ENCODE measurements at places on chromosomes 5 and 9.
A peak's percentile ranks its signal among the peaks of the same experiment; 100 is the strongest.

- no peak overlapping the region for H3K4me3 ChIP-seq
- no peaks in the 10 kb centered on the region for H3K27me3 ChIP-seq
- no peak overlapping the region for H3K27ac ChIP-seq
- DNase-seq: no peak
- no peaks in the 10 kb centered on the region for H3K36me3 ChIP-seq
Measured at GRCh38 chr5:56094579-56095361, 100.0 kb upstream of the IL6ST start.

GRCh38 chr9:77005216-77005615 lies 14.2 kb upstream of the FOXB2 start:
- H3K27me3 ChIP-seq: no peaks in the 10 kb centered on the region
- H3K4me3 ChIP-seq: no peak overlapping the region
- DNase-seq: no peak

- no peak overlapping the region for H3K4me3 ChIP-seq
- H3K27me3 ChIP-seq: no peaks in the 10 kb centered on the region
- DNase-seq: no peak
- no peaks in the 10 kb centered on the region for H3K36me3 ChIP-seq
- H3K4me1 ChIP-seq: no peaks in the 10 kb centered on the region
Measured at GRCh38 chr5:64207978-64208377, 42.3 kb downstream of the RNF180 start.

DNA sequence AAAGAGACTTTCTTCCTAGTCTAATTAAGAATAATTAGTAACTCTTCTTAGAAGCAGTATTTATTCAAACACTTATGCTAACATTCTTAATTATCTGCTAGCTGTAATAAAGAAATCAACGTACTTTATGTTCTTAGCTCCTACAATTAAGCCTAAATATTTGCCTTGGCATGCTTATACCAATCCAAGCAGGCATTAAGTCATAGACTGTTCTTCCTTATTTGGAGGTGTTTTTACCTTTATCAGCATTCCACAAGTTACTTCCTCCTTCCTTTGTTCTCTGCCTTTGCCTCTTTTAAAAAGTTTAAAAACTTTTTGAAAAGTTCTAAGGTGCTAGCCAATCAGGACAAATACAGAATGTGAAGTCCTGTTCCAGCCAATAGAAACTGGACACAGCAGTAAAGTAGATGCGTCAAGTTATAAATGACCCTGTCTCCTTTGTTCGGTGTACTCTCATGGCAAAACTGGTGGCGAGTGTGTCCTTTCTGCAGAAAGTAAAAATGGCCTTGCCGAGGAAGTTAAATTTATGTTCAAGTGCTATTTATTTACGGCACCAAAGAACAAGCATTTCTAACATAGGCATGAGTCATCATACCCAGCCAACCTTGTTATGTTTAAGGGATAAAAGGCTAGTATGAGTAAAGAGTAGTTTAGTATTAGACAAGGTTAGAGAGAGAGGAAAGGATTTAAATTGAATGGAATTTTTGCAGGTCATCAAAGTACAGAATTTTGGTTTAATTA lies 58.6 kb downstream of the GPBP1 start:
- DNase-seq: no peak
- peaks cover 11% of the 10 kb centered on the region for H3K36me3 ChIP-seq
- no peaks in the 10 kb centered on the region for H3K4me1 ChIP-seq
- no peak overlapping the region for H3K27ac ChIP-seq

DNA sequence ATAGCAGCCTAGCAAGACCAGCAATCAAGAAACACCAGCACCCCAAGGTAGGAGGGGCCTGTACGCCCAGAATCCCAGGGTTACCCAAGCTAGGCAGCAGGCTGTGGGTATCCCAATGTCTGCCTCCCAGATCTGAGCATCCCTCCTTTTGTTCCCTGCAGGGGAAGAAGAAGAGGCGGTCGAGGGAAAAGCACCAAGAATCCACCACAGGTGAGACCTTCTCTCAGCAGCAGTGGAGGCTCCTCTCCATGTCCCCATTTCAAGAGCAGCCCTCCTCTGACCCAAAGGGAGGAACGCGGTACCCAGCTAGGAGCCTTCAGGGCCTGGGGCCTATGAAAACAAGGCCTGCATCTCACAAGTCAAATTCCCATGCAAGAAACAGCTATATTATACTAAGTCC lies 28.9 kb downstream of the TCF7 start:
- H3K4me1 ChIP-seq: no peaks in the 10 kb centered on the region
- no peak overlapping the region for H3K27ac ChIP-seq
- no peak overlapping the region for H3K4me3 ChIP-seq
- no peaks in the 10 kb centered on the region for H3K27me3 ChIP-seq

GRCh38 chr9:121634329-121635261 lies 16.8 kb upstream of the DAB2IP start:
- H3K36me3 ChIP-seq: no peaks in the 10 kb centered on the region
- no peak for DNase-seq
- H3K4me3 ChIP-seq: no peak overlapping the region

- no peak overlapping the region for H3K4me3 ChIP-seq
- H3K4me1 ChIP-seq: no peaks in the 10 kb centered on the region
- DNase-seq: no peak
- 0 out of 2 replicates have a peak, but pooled peaks cover 3% of the 10 kb centered on the region for H3K36me3 ChIP-seq
- no peak overlapping the region for H3K27ac ChIP-seq
- no peaks in the 10 kb centered on the region for H3K27me3 ChIP-seq
Measured at GRCh38 chr5:17249029-17249634, 31.7 kb downstream of the BASP1 start.

- H3K36me3 ChIP-seq: no peaks in the 10 kb centered on the region
- DNase-seq: no peak
- H3K4me1 ChIP-seq: no peaks in the 10 kb centered on the region
- no peak overlapping the region for H3K4me3 ChIP-seq
Measured at GRCh38 chr5:158618256-158618655, 481.5 kb downstream of the EBF1 start.

DNA sequence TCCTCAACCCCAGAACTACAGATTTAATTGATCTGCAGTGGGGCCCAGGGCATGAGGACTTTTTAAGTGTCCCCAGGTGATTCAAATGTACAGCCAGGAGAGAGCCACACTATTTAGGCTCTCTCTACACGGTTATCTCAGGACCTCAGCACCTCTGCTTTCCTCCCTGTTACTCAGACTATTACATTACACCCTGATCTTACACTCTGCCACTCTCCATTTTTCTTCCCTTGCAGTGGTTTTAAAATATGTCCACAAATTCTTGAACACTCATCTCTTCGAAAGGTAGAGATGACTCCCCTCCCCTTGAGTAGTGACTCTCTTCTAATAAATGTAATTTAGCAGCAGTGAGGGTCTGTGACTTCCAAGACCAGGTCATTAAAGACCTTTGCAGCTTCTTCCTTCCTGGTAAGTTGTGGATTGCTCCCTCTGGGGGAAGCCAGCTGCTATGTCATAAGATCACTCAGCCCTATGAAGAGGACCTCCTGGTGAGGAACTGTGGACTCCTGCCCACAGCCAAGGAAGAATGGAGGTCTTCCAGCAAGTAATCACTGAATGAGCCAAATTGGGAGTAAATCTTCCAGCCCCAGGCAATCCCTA lies 87.5 kb upstream of the SSBP2 start:
- H3K4me3 ChIP-seq: no peak overlapping the region
- no peak overlapping the region for H3K27ac ChIP-seq
- no peaks in the 10 kb centered on the region for H3K36me3 ChIP-seq
- no peaks in the 10 kb centered on the region for H3K4me1 ChIP-seq
- H3K27me3 ChIP-seq: no peaks in the 10 kb centered on the region

GRCh38 chr9:10706788-10707187 lies 94.0 kb upstream of the PTPRD start:
- DNase-seq: no peak
- H3K36me3 ChIP-seq: no peaks in the 10 kb centered on the region
- H3K27ac ChIP-seq: no peak overlapping the region

DNA sequence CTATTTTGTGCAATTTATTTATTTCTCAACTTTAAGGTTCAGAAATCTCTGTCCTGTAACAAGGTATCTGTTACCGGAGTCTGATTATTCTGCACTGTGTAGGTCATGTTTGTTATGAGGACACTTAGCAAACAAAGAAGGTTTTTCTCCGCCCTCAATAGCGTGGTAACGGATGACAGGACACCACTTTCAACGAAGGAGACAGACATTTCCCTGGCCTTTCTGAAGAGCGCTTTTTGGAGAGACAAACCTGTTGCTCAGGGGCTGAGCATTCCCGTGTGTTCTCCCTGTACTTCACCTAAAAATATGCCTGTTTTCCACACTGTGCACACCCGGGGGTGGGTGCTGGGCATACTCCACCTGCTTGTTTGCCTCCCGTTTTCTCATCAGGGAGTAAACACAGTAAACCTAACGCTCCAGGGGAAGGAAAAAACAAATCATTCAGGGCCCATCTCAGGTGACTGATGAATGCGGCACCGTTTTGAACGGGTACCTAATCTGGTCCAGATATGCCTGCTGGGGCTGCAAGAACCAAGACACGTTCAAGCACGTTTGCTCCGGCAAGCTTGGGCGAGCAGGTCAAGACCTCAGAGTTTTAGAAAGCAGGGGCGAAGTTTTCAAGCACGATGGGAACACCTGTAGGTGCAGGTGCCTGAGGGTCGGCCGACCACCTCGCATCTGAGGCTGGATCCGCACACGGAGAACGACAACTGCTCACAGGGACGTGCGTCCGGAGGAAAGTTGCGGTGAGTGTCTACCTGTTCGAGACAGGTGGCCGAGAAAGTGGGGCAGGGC lies 859 bp downstream of the RETREG1 start:
- no peak overlapping the region for H3K27ac ChIP-seq
- DNase-seq: no peak
- no peaks in the 10 kb centered on the region for H3K36me3 ChIP-seq
- H3K4me3 ChIP-seq: peak overlapping the region; percentile 69
- H3K4me1 ChIP-seq: peaks cover 6% of the 10 kb centered on the region
- peaks cover 16% of the 10 kb centered on the region for H3K27me3 ChIP-seq

- peaks cover 40% of the 10 kb centered on the region for H3K36me3 ChIP-seq
- no peaks in the 10 kb centered on the region for H3K4me1 ChIP-seq
- no peak overlapping the region for H3K27ac ChIP-seq
- no peaks in the 10 kb centered on the region for H3K27me3 ChIP-seq
- DNase-seq: no peak
Measured at GRCh38 chr9:128577206-128577605, 24.8 kb downstream of the SPTAN1 start.

- no peaks in the 10 kb centered on the region for H3K27me3 ChIP-seq
- H3K36me3 ChIP-seq: no peaks in the 10 kb centered on the region
- H3K27ac ChIP-seq: no peak overlapping the region
- no peak for DNase-seq
Measured at GRCh38 chr5:132138260-132138659, 64.7 kb downstream of the CSF2 start.

GRCh38 chr5:1515921-1516571 lies 7.7 kb downstream of the LPCAT1 start:
- peak overlapping the region; percentile 57 for H3K27ac ChIP-seq
- H3K4me1 ChIP-seq: peaks cover 36% of the 10 kb centered on the region
- peaks cover 11% of the 10 kb centered on the region for H3K36me3 ChIP-seq
- H3K4me3 ChIP-seq: no peak overlapping the region

DNA sequence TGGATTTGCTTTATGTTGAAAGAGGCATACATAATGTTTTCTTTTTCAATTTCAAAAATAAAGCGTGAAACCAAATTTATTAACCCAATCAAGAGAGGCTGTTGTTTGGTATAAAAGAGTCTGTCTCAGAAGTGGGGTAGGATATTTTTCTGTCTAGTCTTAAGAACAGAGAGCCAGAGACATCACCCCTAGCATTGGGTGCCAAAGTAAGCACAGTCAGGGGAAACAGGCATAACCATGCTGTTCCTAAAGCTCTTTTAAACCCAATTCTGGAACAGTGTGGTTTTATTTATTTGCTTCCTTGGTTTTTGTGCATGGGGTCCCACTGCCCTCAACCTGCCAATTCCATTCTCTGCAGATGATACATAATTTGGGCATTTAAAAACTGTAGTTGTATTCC lies 88.2 kb downstream of the UBE2R2 start:
- H3K4me1 ChIP-seq: no peaks in the 10 kb centered on the region
- H3K4me3 ChIP-seq: no peak overlapping the region
- no peaks in the 10 kb centered on the region for H3K27me3 ChIP-seq
- no peak for DNase-seq
- no peak overlapping the region for H3K27ac ChIP-seq

DNA sequence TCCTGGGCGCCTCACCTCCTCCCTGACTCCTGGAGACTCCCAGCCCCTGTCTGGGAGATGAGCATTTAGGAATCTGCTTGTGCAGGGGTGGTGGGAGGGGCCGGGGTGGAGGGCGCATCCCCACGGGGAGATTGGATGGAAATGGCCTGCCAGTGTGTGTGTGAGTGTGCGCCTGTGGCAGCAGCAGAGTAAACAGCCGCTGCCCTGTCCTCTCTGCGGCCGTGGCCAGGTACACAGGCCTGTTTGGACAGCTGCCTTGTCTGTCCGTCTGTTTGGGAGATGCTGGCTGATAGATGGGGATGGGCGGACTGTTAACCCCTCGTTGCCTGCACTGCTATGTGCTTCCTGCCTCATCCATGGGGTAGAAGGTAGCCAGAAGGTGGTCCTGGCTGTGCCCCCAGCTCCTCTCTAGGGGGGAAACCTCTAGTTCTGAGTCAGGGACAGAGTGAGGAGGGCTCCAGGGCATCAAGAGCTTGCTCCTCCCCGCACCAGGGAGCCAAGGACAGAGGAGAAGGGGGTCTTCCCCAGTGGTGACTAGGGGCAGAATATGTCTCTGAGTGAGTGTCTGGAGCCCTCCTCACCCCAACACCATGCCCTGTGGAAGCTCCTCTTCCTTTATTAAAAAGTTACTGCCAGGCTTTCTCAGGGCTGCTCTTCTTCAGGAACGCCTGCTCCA lies 60.1 kb downstream of the LMX1B start:
- peaks cover 5% of the 10 kb centered on the region for H3K27me3 ChIP-seq
- no peak overlapping the region for H3K4me3 ChIP-seq
- no peak for DNase-seq
- H3K4me1 ChIP-seq: peaks cover 25% of the 10 kb centered on the region
- H3K27ac ChIP-seq: no peak overlapping the region
- no peaks in the 10 kb centered on the region for H3K36me3 ChIP-seq

DNA sequence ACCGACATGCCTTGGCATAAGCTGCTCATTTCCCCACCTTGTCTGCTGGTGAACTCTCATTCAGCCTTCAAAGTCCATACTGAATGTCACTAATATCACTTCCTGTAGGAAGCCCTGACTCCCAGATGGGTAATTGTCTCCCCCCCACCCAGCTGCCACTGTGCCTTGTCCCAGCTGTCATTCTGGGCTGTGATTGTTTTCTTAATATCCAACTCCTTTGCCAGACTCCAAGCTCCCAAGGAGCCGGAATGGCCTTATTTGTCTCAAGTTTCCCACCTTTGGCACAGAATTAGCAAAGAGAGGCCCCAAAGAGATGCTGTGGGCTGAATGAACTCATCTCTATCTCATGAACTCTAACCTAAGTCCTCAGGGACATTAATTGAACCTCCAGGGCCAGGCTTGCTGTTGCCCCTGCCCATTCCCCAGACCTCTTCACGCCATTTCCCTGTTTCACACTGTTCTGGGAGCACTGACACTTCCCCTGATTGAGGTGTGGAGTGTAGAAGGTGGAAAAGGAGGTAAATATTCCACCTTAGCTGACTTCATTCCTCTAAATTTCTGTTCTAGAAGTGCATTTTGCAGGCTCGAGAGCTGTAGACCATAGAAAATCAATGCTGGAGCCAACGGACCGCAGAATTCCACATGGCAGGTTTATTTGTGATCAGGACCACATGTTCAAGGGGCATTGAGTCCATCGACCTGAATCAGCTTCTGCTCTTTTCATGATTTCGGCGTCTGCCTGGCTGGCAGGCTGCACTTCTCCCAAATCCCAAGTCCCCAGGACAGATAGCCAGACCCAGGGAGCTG lies 4.9 kb upstream of the SH3PXD2B start:
- H3K4me3 ChIP-seq: no peak overlapping the region
- H3K27ac ChIP-seq: no peak overlapping the region
- no peak for DNase-seq
- peaks cover 6% of the 10 kb centered on the region for H3K4me1 ChIP-seq

GRCh38 chr5:96142786-96143434 lies 181.3 kb upstream of the ELL2 start:
- no peak overlapping the region for H3K27ac ChIP-seq
- H3K4me1 ChIP-seq: peaks cover 4% of the 10 kb centered on the region
- no peak overlapping the region for H3K4me3 ChIP-seq

Data from iPS DF 6.9 (cell line).